CD4-positive, alpha-beta T cell treated with Interleukin-10 for 1 hour (primary cell): ENCODE measurements at places on chromosomes 5 and 9.

- DNase-seq, result no peak
These were observed 5.5 kb downstream of the PDCL start for GRCh38 chr9:122822938-122823337.

- no peak for DNase-seq
These were observed 39.9 kb downstream of the ARHGAP26 start for GRCh38 chr5:142810081-142810480.

DNA sequence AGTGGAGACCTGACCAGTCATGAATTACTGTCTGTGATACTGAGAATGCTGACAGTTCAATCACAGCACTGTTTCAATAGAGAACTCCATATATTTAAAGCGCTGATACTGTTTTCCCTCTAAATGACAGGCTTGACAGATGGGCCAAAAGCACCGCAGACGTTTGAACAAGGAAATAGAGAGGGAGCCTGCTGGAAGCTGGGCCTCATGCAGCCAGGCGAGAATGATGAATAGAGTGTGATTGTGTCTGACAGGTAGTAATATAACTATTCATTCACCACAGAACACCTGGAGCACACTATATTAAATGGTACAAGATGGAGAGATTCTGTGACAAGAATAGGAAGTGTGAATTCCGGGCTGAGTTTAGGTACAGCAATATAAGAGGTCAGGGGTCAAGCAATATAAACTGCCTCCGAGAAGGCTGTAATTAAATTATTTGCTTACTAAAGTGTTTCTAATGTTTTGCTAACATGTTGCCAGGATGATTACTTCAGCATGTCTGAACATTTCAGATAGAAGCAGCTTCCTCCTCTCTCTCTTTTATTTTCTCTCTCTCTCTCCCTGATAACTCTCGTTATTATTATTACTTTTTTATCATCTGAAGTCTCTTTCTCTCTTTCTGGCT is 297.7 kb downstream of the CSNK1G3 start:
- no peak for DNase-seq

DNA sequence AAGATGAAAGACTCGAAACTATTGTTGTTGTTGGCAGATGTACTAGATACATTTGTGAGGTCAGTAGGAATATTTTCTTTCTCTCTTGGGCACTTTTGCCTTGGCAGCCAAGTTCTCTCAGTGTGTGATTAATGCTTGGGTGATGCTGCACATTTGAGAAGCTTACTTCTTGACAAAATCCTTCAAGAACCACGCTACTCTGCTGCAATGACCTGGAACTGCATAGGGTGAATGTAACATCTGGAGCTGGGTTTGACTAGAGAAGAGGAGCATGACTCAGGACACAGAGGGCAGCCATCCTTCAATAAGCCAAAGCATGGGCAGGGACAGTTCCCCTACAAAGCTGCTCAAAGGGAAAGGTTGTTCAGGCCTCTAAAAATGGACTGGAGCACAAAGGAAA is 75.5 kb upstream of the PUM3 start:
- DNase-seq, result no peak

DNA sequence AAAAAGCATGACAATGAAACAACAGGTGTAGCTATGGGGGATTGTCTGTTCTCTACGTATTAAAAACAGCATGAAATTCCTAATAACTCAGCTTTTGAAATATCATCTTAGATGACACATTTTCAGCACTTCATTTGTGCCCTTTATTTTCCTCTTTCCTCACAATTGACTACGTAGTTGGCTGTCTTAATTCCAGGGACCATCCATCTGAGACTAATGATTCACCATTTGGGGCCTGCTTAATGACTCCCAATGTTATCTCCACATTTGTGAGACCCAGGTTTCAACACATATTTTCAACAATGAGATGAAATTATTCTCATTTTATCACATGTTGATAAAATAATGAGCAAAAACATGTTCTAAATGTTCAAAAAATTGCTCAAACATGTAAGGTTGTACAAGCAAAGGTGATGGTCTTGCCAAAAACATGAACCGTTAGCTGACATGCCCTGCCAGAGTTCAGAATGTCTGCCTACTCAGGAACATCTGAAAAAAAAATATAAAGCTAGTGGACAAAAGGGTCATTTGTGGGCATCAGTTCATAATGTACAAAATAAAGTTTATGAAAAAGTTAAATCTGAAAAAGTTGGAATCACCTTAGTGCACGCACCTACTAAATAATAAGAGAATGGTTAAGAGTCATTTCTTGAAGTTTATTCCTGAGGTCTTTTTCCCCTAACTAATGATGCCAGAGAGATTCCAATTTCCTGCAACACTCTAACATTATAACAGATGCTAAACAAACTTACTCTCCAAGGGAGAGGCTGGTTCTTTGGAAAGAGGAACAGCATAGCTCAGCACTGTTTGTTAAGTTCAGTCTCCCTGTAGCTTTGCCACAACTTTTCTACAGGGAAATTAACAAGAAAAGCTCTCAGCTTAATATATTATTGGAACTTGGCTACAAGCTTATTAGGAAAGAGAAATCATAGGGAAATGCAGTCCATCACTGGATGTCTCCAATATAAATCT is 275.5 kb downstream of the SPOCK1 start:
- DNase-seq, result no peak

- DNase-seq, result no peak
These were observed 12.6 kb downstream of the QSOX2 start for GRCh38 chr9:136232969-136233368.

GRCh38 chr9:136089697-136090045 is 5.4 kb downstream of the NACC2 start:
- DNase-seq, result peak; percentile 55

DNA sequence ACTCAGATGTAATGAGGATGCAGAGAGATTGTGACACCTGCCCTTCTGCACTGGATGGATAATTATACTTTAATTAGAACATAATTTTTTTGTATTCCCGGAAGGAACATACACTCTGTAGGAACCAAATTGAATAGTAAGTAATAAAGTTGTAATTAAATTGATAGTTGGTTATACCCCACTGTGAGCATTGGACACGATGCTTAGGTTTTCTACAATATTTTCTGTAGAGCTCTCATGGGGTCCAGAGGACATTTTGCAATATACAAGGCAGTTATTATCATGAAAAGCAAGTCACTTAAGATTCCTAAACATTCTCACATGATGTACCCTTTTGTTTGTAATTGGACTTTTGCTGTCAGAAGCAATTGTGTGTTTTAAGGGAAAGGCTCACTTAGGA is 63.4 kb downstream of the DIRAS2 start:
- no peak for DNase-seq

DNA sequence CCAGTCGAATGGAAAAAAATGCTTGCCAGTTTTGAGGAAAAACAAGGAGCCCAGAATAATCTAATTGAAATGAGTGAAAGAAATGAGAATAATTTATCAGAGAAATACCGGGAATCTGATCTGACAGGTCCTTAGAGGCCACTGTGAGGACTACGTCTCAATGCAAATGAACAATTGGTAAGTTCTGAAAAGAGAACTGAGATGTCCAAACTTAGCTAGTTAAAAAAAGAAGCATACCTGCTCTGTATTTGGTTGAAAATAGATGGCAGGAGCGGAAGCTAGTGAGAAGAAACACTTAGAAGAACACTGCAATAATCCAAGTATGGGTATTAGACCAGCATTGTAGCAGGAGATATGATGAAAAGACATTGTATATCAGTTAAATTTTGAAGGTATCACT is 161.2 kb downstream of the CDH9 start:
- no peak for DNase-seq

GRCh38 chr9:87294126-87294525 is 203.5 kb upstream of the DAPK1 start:
- DNase-seq, result no peak

- DNase-seq, result no peak
These were observed 11.4 kb downstream of the PSD2 start for GRCh38 chr5:139806726-139807646.

DNA sequence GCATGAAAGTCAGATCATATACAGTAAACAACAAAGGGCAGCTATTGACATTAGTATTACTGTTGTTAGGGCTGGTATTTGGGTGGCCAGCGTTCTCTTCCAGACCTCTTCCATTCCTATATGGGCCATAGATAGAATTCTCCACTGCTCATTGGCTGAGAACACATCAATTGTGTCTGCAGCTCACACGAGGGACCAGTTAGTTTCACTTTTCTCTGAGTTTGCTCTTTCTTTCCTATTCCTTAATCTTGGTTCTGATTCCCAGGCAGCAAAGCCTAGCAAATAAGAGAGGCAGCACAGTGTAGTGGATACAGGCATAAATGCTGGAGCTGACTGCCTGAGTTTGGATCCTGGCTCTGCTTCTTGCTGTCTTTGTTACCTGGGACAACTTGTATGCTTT is 476.4 kb downstream of the SPOCK1 start:
- DNase-seq, result no peak

- no peak for DNase-seq
These were observed 2122.2 kb downstream of the MAT2B start for GRCh38 chr5:165627548-165628170.

DNA sequence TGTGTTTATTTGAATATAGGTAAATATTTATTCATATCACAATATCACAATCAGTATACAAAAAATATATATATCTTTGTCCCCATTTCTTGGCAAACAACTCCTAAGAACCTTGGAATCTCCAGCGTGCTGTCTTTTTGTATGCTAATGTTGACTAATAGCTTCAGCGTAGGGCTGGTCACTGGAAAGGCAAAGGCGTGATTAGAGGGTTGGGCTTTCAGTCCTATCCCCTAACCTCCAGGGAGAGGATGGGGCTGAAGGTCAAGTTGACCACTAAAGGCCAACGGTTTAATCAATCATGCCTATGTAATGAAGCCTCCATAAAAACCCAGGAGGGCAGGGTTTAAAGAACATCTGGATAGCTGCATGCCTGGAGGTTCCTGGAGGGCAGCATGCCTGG is 79.6 kb upstream of the BNC2 start:
- DNase-seq, result no peak

DNA sequence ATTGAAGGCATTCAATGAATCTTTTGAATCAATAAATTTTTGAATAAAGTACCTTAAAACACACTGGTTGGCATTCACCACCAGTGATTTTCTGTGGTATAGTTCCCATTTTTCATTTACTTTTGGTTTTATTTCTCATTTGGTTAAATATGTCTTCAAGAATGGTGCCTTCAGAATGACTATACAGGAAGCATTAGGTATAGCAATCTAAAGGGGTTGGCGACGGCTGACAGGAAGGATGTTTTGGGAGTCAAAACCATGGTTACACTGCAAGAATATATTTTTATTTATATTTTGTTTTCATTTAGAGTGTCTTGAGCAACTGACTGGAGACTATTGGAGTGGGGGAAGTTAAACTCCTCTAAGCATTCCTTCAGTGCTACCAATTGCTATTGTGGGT is 235.7 kb downstream of the HTR1A start:
- no peak for DNase-seq

GRCh38 chr9:4590430-4591122 is 71.5 kb upstream of the PLPP6 start:
- no peak for DNase-seq

DNA sequence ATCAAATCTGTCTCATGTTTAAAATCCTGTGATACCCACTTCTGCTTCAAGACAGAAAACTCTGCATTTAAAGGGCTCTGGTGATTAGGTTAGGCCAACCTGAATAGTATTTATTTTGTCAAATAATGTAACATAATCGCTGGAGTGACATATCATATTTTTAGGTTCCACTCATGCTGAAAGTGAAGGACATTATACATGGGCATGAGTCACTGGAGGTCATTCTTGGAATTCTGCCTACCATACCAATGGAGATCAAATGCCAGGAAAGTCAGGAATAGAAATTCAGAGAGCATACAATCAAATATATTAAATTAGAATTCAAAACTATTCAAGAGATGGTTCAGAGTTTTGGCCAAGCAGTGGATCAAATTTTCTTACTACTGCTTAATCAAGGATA is 97.1 kb upstream of the PRSS3 start:
- DNase-seq, result no peak

GRCh38 chr9:81656004-81656403 is 33.3 kb downstream of the TLE1 start:
- DNase-seq, result no peak

DNA sequence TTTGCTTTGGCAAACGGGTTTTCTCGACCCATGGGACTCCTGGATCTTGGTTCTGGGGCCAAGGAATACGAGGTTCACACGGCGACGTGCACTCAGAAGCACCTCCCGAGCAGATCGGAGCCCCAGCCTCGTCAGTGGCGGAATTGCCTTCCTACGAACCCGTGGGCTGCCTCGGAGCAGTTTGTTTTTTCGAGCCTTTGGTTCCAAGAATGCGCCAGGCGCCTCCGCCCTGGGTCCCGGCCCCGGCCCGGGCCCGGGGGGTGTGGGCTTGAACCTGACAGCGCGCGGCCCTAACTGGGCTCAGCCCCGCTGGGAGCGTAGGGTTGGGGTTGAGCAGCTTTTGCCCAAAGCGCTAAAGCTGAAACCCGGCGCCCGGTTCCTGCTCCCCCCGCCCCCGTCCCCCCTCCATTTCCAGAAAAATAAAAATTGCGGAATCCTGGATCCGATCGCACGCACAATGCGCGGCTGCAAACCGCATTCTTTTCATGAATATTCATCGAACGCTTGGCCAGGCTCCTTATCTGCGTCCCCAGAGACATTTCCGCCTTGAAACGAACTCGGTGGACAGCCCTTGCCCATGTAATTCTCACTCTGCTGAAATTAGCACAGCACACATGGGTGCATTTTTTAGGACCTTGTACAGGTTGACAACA is 1.0 kb downstream of the BASP1 start:
- no peak for DNase-seq

- DNase-seq, result no peak
These were observed 32.1 kb upstream of the FCN1 start for GRCh38 chr9:134949681-134950385.

GRCh38 chr9:126688617-126689016 is 74.9 kb downstream of the LMX1B start:
- DNase-seq, result no peak

DNA sequence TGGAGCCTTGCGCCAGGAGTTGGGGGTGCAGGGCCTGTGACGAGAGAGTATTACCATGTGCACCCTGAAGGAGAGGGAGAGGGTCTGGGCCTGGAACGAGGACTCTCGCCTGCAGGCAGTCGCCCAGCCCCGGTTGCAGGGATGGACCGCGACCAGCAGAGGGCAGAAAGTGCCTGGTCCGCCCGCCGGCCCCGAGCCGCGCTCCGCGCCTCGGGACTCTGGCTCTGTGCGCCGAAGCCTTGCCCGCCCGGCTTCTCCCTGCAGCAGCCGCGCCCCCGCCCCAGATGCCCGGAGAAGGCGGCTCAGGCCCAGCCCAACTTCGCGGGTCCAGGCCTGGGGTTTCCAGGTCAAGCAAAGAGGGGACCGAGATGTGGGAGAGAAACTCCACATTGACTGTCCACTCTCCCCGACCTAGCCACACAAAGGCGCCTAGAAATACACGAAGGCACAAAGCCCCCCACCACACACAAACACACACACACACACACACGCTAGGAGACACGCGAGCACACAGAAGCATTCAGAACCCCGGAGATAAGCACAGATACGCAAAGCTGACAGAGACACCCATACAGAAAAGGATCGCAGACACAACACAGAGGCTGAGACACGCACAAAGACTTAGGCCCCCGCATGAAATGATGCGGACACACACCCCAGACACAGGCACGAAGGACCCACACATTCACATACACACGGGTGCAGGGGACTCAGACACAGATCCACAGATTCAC is 2.0 kb upstream of the LMX1B start:
- DNase-seq, result peak; percentile 72

GRCh38 chr5:141369994-141370848 is at the start of gene PCDHGB3:
TSS of gene PCDHGB3 (plus strand) at chr5:141370242. CDS start at chr5:141370395, 153 bp downstream.
- DNase-seq, result peak; percentile 51

GRCh38 chr5:80067531-80068245 is 32.5 kb downstream of the THBS4 start:
- no peak for DNase-seq
